ENCODE measurements at places on chromosomes 4 and X.

- no peak for DNase-seq
These were observed 20.2 kb upstream of the GBA3 start for GRCh38 chr4:22672519-22672918.

GRCh38 chr4:113657586-113658233, 103.8 kb downstream of the CAMK2D start:
- no peak for DNase-seq

- DNase-seq: no peak
These were observed 4.2 kb upstream of the PYURF start for GRCh38 chr4:88527787-88528186.

GRCh38 chrX:34653811-34654210, 3.3 kb downstream of the TMEM47 start:
- no peak for DNase-seq

DNA sequence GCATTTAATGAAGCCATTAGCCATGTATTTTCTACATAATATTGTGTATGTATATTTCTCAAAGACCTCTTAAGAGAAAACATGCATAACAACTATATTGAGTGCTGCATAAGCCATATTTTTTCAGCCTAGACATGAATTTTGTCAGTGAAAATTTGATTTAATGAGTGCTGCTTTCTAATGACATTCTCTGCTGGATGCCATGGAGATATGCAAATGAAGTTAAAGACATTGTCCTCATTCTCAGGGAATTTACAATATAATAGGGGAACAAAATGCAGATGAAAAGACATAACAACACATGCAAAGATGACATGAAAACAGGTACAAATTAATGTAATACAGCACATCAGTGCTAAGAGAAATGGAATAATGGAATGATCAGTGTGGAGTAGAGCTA, 118.7 kb downstream of the ATOH1 start:
- no peak for DNase-seq

DNA sequence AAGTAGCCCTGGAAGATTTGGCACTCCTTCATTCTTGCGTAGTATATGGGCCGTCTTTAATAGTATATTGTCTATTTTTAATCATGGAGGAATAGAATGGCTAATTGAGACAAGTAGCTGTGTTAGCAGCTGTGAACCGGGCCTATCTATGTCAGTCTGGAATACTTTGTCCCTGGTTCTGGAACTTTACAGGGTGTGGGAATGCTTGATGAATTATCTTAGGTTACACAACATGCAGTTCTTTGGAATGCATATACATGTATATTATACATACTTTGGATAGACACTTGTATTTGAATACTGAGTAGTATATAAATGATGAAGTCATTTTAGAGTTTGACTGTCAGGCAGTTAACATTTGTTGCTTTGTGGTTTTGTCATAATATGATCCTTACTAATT, 37.4 kb downstream of the PDLIM5 start:
- DNase-seq: no peak

DNA sequence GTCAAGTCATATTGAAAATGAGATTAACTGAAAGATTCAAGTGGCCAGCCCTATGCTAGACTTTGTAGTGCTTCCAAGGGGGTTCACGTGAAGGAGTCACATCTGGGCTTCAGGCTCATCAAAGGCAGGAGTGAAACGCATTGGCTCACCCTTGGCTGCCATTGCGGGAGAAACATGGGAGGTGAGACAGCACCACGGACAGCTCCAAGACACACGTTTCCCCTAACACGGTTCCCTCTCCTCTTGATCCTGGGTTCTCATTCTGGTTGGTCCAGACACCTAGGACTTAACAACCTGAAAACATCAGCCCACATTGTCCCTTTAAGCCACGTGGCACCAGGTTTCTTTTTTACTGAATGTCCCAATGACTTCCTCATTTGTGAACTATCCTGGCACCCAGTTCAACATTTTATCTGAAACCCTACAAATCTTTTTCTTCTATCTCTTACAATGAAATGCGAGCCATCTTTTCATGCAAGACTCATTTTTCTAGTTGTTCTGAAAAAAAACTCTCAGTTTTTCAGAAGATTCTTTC, 279.0 kb upstream of the VCX3A start:
- no peak for DNase-seq

Data from suprapubic skin (tissue), 4 donors.